ENCODE measurements at places on chromosomes 5 and 9. TPM values are rescaled to one million over a fixed set of nuclear protein-coding genes. Genes with fewer than 3 reads are reported as not detected.

TNFSF15 gene
- total RNA-seq, result 3.9 TPM

UNC5A gene
- not detected for total RNA-seq

CMBL gene
- 0.47 TPM for total RNA-seq

DMRT3 gene
- total RNA-seq, result not detected

SPATA31A3 gene
- not detected for total RNA-seq
